ENCODE measurements at places on chromosomes 11 and 22.

DNA sequence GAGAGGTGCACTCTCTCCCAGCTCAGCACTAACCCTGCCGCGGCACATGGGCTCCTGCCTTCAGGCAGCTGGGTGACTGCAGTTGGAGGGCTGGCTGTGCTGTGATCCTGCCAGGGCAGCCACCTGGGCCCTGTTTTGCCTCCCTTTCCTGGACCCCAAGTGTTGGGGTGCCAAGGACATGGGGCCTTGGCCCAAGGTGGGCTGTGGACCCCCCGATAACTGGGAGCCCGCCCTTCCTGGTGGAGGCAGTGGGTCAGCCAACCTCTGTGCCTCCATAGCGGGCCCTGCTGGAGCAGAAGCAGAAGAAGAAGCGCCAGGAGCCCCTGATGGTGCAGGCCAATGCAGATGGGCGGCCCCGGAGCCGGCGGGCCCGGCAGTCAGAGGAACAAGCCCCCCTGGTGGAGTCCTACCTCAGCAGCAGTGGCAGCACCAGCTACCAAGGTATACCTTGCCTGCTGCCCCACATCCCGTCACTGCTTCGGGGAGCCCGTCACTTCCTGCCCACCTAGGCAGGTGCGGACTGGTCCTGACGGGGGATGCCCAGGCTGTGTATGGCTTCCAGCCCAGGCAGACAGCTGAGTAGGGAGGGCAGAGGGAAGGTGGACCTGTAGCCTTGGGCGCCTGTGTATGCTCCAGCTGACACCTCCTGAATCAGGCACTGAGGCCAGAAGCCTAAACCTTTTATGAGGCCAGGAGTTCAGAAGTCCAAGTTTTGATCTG is 8.9 kb downstream of the TUB start:
- DNase-seq = no peak

DNA sequence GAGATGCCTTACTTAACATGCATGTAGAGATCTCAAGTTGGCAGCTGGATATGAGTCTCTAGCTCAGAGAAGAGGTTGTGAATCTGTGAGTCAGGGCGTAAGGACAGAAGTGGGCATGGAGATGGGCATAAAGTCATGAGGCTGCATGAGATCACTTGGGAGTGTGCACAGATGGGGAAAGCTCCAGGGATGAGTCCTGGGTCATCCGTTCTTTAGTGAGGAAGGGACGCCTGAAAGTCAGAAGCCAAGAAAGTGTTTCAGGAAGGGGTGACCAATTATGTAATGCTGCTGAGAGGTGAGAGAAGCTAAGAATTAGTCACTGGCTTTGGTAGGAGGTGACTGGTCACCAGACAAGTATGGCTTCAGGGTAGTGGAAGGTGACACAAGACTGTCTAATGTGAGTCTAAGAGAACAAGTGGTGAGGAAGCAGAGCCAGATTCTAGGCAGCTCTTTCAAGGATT is 6.7 kb downstream of the ACP2 start:
- DNase-seq = peak; percentile 25

- no peak for DNase-seq
These were observed 46.7 kb downstream of the PACS1 start for GRCh38 chr11:66116576-66117361.

GRCh38 chr11:39571081-39571480 is 1888.4 kb downstream of the LRRC4C start:
- no peak for DNase-seq

DNA sequence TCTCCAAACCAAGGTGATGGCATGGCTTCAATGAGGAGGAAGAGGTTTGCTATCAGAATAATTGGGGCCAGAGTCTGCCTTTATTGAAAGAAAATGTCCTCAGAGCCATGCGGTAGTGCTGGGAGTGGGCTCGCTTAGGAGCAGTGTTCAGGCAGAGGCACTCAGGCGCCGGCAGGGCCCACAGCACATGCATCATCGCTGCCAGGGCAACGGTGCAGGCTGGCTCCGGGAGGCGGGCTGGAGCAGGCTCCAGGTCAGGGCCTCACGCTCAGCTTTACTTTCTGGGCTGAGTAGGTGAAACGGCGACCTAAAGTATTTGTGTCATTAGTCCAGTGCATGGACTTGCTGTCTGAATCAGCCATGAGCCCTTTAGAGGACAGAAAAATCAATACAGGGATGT is 169.9 kb upstream of the CCDC90B start:
- DNase-seq = no peak

GRCh38 chr22:37659066-37659896 is 758 bp downstream of the PDXP start:
- DNase-seq = no peak

DNA sequence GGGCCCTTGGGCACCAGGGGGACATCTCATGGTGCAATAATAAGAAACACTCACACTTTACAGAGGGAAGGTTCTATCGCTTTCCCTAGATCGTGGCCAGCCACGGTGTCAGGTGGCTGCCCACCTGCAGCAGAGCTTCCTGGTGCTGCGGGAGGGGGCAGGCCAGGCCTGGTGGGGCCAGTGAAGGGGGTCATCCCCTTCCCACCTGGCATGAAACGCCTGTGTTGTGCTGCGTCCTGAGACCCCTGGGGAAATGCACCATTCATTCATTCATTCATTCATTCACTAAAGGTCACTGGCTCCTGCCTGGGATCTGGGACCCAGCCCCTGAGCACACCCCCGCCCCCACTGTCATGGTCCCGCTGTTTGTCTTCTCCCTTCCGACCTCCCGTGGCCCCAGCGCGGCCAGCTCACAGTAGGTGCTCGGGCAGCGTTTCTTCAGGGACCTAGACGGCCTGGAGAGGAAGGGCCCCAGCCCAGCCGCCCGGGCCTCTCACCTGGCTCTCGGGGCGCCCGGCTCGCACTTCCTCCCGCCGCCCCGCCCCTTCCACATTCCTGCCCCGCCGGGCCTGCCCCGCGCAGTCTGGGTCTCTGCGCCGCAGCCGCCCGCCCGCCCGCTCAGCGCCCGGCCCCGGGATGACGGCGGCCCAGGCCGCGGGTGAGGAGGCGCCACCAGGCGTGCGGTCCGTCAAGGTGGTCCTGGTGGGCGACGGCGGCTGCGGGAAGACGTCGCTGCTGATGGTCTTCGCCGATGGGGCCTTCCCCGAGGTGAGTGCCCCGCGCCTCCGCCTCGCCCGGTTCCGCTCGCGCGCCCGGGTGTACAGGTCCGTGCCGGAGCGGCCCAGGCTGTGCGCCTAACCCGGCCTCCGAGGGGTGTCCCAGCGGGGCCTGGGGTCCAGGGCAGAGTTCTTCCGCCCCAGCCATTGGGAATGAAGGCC is at the start of gene RHOD:
RHOD (plus strand) TSS at position 581 of the 938 bp plus-strand sequence; CDS start at position 637, 56 bp downstream.
- no peak for DNase-seq
